ENCODE measurements at places on chromosomes 12 and 14.

- DNase-seq = peak; percentile 14
These were observed 52.1 kb downstream of the AVPR1A start for GRCh38 chr12:63098851-63099250.

- DNase-seq = no peak
These were observed 116.1 kb upstream of the FUT8 start for GRCh38 chr14:65296402-65296801.

- DNase-seq = no peak
These were observed 96.6 kb upstream of the NEDD1 start for GRCh38 chr12:96810477-96810876.

- DNase-seq = no peak
These were observed 23.1 kb upstream of the LRTM2 start for GRCh38 chr12:1797011-1797901.

- no peak for DNase-seq
These were observed 243.7 kb downstream of the PAX9 start for GRCh38 chr14:36905272-36905888.

- DNase-seq = no peak
These were observed 31.0 kb downstream of the RTL1 start for GRCh38 chr14:100872259-100873095.

GRCh38 chr12:103623716-103624115 is 36.6 kb downstream of the STAB2 start:
- DNase-seq = no peak

DNA sequence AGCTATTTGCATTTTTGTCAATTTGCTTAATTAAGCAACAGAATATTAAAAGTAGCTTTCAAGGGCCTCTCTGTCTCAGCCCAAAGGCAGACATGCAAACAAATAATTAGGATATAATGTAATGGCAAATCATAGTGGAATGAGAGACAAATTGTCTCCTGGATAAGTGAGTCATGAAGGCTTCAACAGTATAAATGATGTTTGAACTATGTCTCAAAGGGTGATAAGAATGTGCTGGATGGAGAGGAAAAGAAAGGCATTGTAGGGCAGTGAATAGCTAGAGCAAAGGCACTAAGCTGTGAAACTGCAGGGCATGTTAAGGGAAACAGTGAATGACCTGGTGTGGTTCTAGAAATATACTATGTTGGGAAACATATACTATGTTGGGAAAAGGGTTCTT is 53.5 kb upstream of the PPP1R12A start:
- DNase-seq = no peak

DNA sequence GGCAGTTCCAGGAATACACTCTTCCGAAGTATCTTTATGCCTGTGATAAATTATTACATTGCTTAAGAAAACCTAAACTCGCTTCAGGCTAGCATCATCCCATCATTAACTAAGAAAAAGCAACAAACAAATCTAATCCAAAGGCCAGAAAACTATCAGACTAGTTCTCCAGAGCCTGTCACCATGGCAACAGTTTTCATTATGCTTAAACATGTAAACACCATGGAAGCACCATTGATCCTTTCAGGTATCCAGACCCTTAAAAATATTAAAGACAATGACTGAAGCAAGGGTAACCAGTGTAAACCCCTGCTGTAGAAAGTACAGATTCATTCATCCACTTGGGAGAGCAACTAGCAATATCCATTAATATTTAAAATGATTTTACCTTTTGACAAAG is 9.8 kb downstream of the DAD1 start:
- no peak for DNase-seq

DNA sequence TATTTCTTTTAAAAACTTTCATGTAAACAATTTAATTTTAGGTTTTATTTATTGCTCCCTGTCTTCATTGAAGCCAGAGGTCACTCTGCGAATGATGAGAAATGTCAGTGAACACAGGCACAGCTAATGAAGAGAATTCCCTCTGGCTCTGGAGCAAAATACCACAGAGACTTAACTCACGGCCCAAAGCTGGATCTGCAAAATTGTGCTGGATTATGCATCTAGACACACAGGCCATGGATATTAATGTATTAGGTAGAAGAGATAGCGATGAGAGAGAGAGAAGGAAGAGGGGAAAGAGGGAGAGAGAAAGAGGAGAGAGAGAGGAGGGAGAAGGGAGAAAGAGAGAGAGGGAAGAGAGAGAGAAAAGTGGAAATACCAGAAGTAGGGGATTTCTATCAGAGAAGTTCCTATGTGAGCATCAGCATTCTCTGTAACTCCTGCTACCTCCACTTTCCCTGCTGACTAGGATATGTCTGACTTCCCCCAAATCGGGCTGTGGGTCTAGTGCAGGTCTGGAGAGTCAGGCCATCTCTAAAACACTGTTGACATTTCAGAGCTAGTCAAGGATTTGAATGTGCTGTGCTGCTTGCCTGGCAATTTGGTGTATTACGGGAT is 3.7 kb downstream of the ARHGDIB start:
- DNase-seq = no peak

DNA sequence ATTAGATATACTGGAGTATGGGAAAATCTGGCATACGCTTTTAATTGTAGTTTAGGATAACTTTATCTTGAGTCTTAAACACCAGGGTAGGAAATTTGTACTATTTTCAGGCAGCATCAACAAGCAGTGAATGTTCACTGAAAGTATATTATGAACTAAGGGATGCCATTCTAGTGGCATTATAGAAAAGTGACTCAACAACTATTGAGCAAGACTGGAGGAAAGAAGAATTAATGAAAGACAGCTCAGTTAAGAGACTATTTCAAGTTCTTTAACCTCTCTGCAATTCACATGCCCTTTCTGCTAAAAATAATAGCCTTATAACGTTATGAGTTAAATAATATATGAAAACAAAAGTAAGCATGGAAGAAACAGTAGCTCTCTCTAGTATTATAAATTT is 343.1 kb downstream of the FSCB start:
- DNase-seq = no peak

GRCh38 chr14:24310265-24310645 is 315 bp downstream of the LTB4R2 start:
- no peak for DNase-seq

- no peak for DNase-seq
These were observed 2.9 kb downstream of the HOXC5 start for GRCh38 chr12:54035568-54036264.

- DNase-seq = no peak
These were observed 124.1 kb downstream of the ARMH4 start for GRCh38 chr14:58027904-58028303.

- no peak for DNase-seq
These were observed 553 bp downstream of the CNPY2 start for GRCh38 chr12:56315249-56315621.

GRCh38 chr12:103799857-103800771 is 40.9 kb downstream of the NT5DC3 start:
- peak; percentile 67 for DNase-seq

DNA sequence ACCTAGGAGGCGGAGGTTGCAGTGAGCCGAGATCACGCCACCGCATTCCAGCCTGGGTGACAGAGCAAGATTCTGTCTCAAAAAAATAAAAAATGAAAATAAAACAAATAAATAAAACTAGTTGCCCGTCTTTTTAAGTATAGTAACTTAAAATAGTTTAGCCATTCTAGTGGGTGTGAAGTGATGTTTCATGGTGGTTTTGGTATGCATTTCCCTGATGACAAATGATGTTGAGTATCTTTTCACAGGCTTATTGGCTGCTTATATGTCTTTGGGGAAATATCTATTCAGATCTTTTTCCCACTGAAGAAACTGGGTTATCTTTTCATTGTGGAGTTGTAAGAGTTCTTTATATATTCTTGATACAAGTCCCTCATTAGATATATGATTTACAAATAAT is 102.4 kb upstream of the METAP2 start:
- DNase-seq = no peak

DNA sequence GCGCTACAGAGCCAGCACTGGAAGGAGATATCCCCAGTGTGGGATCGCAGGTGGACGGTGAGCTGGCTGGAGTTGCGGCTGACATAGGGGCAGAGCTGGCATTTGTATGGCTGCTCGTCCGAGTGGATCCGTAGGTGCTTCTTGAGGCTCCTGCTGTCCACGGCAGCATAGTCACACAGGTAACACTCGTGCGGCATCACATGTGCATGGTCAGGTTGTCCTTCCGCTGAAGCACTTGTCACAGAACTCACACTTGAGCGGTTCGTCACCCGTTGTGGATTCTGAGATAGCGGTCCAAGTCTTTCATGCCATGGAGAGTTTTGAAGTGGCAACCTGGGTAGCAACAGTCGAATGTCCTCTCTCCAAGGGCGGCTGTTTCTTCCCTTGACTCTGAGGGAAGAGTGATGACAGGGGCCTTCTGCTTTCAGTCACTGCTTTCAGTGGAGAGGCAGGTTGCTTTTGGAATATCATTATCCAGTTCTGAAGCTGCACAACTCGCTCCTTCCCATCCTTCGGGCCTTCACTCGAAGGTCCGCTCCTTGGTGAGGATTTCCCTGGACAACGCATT is 37.0 kb upstream of the SAV1 start:
- no peak for DNase-seq

- no peak for DNase-seq
These were observed 163.6 kb upstream of the PARP11 start for GRCh38 chr12:4036671-4037271.

DNA sequence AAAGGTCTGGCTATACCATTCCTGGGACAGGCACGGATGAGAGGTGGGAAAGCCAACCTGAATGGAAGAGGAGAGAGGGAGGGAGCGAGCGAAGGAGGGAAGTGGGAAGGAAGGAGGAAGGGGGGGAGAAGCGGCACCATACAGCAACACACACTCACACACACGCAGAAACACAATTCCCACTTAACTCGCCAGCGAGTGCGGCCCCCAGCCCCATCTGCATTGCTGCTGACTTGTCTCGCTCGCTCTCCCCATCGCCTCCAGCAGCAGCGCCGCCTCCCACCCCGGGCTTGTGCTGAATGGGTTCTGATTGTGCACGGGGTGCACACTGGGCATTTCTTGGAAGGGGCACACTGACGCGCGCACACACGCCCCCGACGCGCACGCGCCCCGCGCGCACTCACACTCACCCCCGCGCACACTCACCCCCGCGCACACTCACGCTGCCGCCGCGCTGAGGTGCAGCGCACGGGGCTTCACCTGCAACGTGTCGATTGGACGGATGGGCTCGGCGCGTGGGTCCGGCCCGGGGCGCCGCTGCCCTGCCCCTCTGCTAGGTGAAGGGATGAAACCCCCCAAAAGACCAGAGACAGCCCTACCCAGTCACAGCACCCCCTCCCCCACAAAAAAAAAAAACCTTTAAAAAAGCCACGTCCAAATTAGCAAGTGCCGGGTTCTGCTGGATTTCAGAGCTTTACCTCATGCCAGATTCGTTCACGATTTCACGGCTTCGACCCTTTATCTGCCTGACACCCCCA is 685 bp downstream of the GRIN2B start:
- DNase-seq = no peak

DNA sequence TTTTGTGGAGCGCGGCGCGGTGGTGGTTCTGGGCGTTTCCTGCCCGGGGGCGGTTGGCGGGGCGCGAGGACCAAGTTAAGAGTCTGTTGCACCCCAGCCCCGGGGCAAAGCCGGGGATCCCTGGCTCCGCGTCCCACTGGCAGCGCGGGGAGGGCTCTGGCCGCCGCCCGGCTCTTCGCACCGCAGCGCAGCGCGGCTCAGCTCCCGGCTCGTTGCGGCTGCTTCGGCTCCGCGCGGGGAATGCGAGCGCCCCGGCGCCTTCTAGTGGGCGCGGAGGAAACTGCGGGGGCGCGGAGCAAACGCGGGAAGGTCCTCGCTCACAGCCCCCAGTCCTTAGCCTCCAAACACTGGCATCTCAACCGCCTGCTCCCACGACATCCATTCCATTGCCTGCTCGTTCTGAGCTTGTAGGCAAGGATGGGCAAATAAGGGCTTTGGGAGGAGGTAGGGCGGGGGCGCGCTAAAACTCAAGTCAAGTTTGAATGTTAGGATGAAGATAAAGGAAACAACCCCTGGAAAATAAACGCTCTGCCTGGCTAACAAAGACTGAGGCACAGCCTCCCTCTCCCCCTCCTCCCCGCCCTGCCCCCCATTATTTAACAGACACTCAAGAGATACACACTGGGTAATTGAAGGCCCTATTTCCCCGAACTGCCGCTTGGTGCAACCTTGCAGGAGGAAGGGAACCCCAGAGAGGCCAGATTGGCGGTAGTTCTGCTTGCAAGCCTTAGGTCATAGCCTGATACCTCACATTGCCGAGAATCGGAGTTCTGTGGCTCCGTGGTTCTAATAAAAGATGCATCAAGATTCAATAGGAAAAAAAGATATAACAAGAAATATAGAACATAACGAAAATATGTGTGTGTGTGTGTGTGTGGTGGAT is at the start of gene B4GALNT1:
B4GALNT1 (minus strand) TSS at position 244 of the 883 bp plus-strand sequence. CDS start 1,069 bp downstream, outside the sequence.
- peak; percentile 75 for DNase-seq

DNA sequence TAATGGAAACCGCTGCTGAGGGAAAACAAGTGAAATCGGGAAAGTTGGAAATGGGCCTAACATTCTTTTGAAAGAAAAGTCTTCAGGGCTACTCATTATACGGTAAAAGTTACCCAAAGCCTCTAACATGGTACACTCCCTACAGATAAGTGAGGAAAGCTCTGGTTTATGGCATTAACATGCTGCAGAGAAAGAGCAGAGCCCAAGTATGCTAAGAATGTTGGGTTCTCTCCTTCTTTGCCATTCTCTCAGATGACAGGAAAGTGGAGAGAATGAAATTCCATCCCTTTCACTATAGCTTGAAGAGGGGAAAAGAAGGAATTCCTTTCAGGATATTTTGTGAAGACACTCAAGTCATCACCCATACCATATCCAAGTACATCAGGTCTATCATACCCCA is 348.0 kb downstream of the SEC23A start:
- DNase-seq = no peak

DNA sequence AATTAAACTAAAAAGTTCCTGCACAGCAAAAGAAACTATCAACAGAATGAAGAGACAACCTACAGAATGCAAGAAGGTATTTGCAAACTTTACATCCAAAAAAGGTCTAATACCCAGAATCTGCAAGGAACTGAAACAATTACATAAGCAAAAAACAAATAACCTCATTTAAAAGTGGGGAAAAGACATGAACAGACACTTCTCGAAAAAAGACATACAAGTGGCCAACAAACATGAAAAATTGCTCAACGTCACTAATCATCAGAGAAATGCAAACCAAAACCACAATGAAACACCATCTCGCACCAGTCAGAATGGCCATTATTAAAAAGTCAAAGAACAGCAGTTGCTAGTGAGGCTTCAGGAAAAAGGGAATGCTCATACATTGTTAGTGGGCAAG is 15.2 kb downstream of the PDE6H start:
- DNase-seq = no peak
